ENCODE measurements at places on chromosomes 3 and 15. TPM values are rescaled to one million over a fixed set of nuclear protein-coding genes. Genes with fewer than 3 reads are reported as not detected.

The SPRED1 gene
- total RNA-seq, result 11.0 TPM

The GTF2A2 gene
- 116 TPM for total RNA-seq

The ASB14 gene
- total RNA-seq, result 0.26 TPM

The KLHL6 gene
- 1.7 TPM for total RNA-seq

The SPATA12 gene
- total RNA-seq, result not detected

The GABRA5 gene
- 2.3 TPM for total RNA-seq

The CPLX3 gene
- 25.8 TPM for total RNA-seq

The ANKRD34C gene
- total RNA-seq, result not detected

The KCNAB1 gene
- 2.3 TPM for total RNA-seq

The RAD18 gene
- 9.3 TPM for total RNA-seq

The SLC22A14 gene
- total RNA-seq, result 0.14 TPM

The LHFPL4 gene
- total RNA-seq, result not detected

The UACA gene
- total RNA-seq, result 45.6 TPM

The CPN2 gene
- total RNA-seq, result not detected

The HYAL1 gene
- total RNA-seq, result 32.9 TPM

The CFAP92 gene
- total RNA-seq, result 0.06 TPM

The SLC27A2 gene
- 0.11 TPM for total RNA-seq

The SEMA5B gene
- 0.72 TPM for total RNA-seq

The MOBP gene
- total RNA-seq, result 0.06 TPM

The CPA3 gene
- total RNA-seq, result 1.1 TPM

The AQP9 gene
- 0.69 TPM for total RNA-seq

The C3orf33 gene
- total RNA-seq, result 7.9 TPM

The MB21D2 gene
- total RNA-seq, result 3.1 TPM

The P2RY1 gene
- total RNA-seq, result 5.3 TPM

The PPP2R3A gene
- 40.9 TPM for total RNA-seq

The GAP43 gene
- 0.37 TPM for total RNA-seq

The ZSCAN2 gene
- 3.6 TPM for total RNA-seq

The OR5K2 gene
- not detected for total RNA-seq

The PP2D1 gene
- not detected for total RNA-seq

The FSIP1 gene
- 0.34 TPM for total RNA-seq

The ZWILCH gene
- 2.3 TPM for total RNA-seq

The NPAP1 gene
- total RNA-seq, result 0.03 TPM

The ITIH1 gene
- total RNA-seq, result not detected

The TARS3 gene
- total RNA-seq, result 16.4 TPM

The EOGT gene
- 47.5 TPM for total RNA-seq

The FRMD5 gene
- 88.6 TPM for total RNA-seq

The CHRNA3 gene
- 1.1 TPM for total RNA-seq

The ECE2 gene
- total RNA-seq, result 4.8 TPM

The SLC25A26 gene
- total RNA-seq, result 39.4 TPM

The LCMT2 gene
- total RNA-seq, result 10.4 TPM

The RHCG gene
- not detected for total RNA-seq

The SPTSSB gene
- 0.09 TPM for total RNA-seq

The DCLK3 gene
- total RNA-seq, result not detected

The PAQR5 gene
- total RNA-seq, result 1.4 TPM

The EPHB3 gene
- total RNA-seq, result 2.9 TPM

The GP9 gene
- not detected for total RNA-seq

The ARIH2 gene
- total RNA-seq, result 122 TPM

The CEMIP gene
- total RNA-seq, result 3.9 TPM

The NEK10 gene
- total RNA-seq, result 9.5 TPM

The LRTM1 gene
- not detected for total RNA-seq

The ERC2 gene
- total RNA-seq, result 9.2 TPM

The IQCF5 gene
- not detected for total RNA-seq

The ERICH6 gene
- not detected for total RNA-seq

The GPR149 gene
- not detected for total RNA-seq

The DISP2 gene
- total RNA-seq, result 0.91 TPM

The LDHAL6B gene
- not detected for total RNA-seq

The ZMAT3 gene
- total RNA-seq, result 11.3 TPM

The PRSS50 gene
- total RNA-seq, result 0.12 TPM
